ENCODE measurements at places on chromosomes 1 and 21. TPM values are rescaled to one million over a fixed set of nuclear protein-coding genes. Genes with fewer than 3 reads are reported as not detected.
A peak's percentile ranks its signal among the peaks of the same experiment; 100 is the strongest.

GRCh38 chr1:17365293-17365692, 6.7 kb upstream of the PADI6 start:
- DNase-seq, result no peak

- no peak for DNase-seq
These were observed 130.2 kb downstream of the ZMYM4 start for GRCh38 chr1:35398739-35399138.

- no peak for DNase-seq
These were observed 168.4 kb upstream of the C21orf91 start for GRCh38 chr21:17987382-17988101.

DNA sequence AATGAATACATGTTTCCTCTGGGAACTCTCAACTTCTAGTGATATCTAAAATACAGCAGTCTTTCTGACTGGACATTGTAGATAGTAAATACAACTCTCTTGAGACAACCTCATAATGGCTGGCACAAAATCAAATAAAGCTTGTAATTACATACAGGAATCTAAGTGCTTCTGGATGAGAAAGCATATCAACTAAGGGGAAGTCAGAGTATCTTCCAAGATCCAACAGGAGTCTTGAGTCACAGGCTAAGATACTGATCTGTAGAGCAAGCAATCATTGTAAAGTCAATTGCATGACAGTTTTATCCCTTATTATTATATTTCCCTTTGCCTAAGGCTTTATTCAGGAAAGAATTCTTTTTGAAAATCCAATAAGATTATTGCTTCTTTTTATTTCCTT, 249.9 kb downstream of the LRRIQ3 start:
- no peak for DNase-seq

- no peak for DNase-seq
These were observed 6.3 kb upstream of the ARID1A start for GRCh38 chr1:26689504-26689903.

DNA sequence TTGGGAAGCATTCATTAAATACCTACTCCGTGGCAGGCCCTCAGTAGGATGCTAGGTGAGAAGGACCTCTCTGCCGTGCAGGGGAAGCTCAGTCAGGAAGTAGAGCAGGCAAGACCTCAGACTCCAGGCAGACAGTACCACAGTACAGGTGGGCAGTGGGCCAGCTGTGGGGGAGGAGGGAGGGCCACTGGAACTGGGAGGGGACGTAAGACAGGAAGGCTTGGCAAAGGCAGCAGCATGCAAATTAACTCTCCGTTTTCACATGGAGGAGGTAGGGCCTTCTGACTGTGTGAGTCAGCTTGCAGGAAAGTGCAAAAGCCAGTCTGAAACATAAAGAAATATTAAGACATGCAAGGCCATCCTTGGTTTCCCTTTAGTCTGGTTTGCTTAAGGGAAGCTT, 157.7 kb downstream of the TRIM33 start:
- peak; percentile 38 for DNase-seq

- no peak for DNase-seq
These were observed 21.3 kb downstream of the SCAF4 start for GRCh38 chr21:31710586-31710985.

GRCh38 chr1:38208716-38209632, 162.4 kb upstream of the POU3F1 start:
- DNase-seq, result no peak

Gene HSD3B2
- total RNA-seq, result not detected

Gene CALML6
- 0.82 TPM for total RNA-seq

Gene LCE1C
- not detected for total RNA-seq

Gene RBBP4
- total RNA-seq, result 312 TPM
